ENCODE measurements at places on chromosomes 2 and 18. TPM values are rescaled to one million over a fixed set of nuclear protein-coding genes. Genes with fewer than 3 reads are reported as not detected.

The C18orf54 gene
- 3.1 TPM for total RNA-seq

The ITPRIPL1 gene
- 1.7 TPM for total RNA-seq

The INHA gene
- 0.78 TPM for total RNA-seq

- no peak for DNase-seq
Observed at GRCh38 chr2:246489-247144, 17.2 kb downstream of the SH3YL1 start.

- no peak for DNase-seq
Observed at GRCh38 chr18:49788327-49788898, 24.9 kb downstream of the ACAA2 start.

Measured in ureter (tissue), 1 donor.